ENCODE measurements at places on chromosomes 1 and 21.

DNA sequence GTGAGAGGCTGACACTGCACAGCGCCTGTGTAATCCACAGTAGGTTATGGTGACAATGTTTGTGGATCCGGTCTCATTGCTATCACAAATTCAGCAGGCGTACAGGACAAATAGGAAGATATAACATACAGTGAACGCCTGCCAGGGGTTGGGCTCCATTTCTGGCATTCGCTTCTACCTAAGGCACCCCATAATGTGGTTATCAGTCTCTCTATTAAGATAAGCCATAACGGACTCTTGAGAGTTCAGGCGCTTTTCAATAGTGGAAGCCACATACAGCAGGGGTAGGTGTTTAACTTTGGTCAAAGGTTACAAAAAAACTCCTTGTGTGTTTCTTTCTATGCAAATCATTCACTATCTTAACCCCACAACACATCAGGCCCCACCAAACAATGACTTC is 72.8 kb downstream of the SIPA1L2 start:
- H3K36me3 ChIP-seq = no peaks in the 10 kb centered on the region
- H3K4me3 ChIP-seq = no peak overlapping the region
- no peak overlapping the region for H3K27ac ChIP-seq

GRCh38 chr1:234163267-234163919 is 209.9 kb upstream of the COA6 start:
- H3K27me3 ChIP-seq = peaks cover 4% of the 10 kb centered on the region
- no peak overlapping the region for H3K4me3 ChIP-seq

- no peak overlapping the region for H3K4me3 ChIP-seq
- no peaks in the 10 kb centered on the region for H3K4me1 ChIP-seq
- H3K27ac ChIP-seq = no peak overlapping the region
- H3K27me3 ChIP-seq = peaks cover 11% of the 10 kb centered on the region
- no peak for DNase-seq
Measured at GRCh38 chr21:45050797-45051489, 23.4 kb upstream of the ADARB1 start.

DNA sequence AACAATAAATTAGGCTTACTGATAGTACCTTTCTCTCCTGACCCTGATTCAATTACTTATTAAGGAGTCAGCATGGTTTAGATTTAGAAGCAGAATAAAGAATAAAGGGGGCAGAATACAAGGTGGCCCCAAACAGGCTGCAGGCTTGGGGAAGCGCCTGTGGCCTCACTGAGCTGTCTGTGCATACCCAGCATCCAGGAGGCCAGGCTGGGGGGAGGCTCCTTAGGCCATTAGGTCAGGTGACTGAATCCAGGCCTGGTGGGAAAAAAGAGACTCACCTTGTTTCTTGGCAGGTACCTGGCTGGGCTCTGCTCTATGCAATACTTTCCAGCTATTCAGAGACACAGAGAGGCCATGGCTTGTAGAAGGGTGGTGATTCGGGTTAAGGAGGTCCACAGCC is 38.8 kb downstream of the PGBD5 start:
- H3K36me3 ChIP-seq = no peaks in the 10 kb centered on the region
- H3K27me3 ChIP-seq = peaks cover 6% of the 10 kb centered on the region
- DNase-seq = no peak
- H3K4me1 ChIP-seq = no peaks in the 10 kb centered on the region
- no peak overlapping the region for H3K27ac ChIP-seq
- no peak overlapping the region for H3K4me3 ChIP-seq

- H3K27ac ChIP-seq = no peak overlapping the region
- no peaks in the 10 kb centered on the region for H3K4me1 ChIP-seq
- no peak overlapping the region for H3K4me3 ChIP-seq
- no peaks in the 10 kb centered on the region for H3K36me3 ChIP-seq
Measured at GRCh38 chr1:4404854-4405590, 249.4 kb upstream of the AJAP1 start.

DNA sequence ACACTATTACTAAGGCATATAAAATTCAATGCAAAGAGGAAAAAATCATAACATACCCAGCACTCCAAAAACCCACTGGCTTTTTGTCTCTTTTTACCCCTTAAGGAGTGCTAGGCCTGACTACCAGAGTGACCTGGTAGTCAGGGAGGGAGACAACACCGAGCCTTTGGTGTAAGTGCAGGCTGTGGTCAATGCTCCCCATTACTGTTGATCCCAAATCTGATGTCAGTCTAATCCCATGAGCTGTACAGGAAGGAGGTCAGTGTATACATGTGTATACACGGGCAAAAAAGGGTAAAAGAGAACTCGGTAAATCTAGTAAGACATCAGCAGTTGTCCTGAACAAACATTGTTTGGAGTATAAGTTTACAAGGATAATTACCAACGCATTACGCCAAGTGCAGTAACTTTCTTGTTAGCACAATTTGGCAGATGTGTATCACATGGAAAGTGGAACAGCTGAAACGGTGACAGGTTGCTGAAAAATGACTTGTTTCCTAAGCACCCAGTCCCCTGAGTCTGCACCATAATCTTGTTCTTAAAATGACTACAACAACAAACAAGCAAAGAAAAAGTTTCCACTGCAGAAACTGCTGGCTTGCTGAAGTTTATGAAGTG is 217.9 kb downstream of the KCNH1 start:
- no peaks in the 10 kb centered on the region for H3K4me1 ChIP-seq
- H3K27me3 ChIP-seq = peaks cover 3% of the 10 kb centered on the region
- no peak for DNase-seq
- H3K36me3 ChIP-seq = no peaks in the 10 kb centered on the region

- no peak overlapping the region for H3K4me3 ChIP-seq
- H3K36me3 ChIP-seq = peaks cover 3% of the 10 kb centered on the region
- peaks cover 71% of the 10 kb centered on the region for H3K4me1 ChIP-seq
- no peaks in the 10 kb centered on the region for H3K27me3 ChIP-seq
Measured at GRCh38 chr1:101257500-101258325, 20.9 kb downstream of the S1PR1 start.

DNA sequence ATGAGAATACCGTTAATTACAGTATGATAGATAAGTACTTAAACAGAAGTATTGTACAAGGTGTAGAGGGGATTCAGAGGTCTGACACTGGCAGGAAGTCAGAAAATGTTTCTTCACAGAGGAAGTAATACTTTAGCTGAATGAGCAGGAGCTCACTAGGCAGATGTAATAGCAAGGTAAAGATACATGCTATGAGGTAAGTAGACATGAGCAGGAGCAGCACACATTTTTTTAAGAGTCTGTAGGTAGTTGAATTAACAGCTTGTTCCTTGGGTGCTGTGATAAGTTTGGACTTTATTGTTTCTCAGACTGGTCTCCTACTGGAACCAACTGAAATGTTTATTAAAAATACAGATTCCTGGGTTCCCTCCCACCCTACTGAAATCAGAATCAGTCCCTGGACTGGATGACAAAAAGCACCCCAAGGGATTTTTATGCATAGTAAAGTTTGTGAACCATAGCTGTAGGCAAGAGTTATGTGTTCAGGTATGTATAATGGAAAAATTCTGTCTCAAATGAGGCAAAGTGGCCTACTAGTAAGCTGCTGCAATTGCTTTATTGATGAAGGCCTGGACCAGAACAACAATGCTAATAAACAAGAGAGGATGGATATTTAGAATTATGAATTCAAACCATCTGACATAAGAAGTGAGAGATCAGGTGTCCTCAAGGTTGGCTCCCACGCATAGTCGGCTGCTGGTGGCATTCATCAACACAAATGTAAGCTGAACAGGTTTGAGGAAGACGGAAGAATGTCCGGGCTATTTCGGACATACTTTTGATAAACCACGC is 902 bp downstream of the AP4B1 start:
- peak overlapping the region; percentile 85 for H3K4me3 ChIP-seq
- no peaks in the 10 kb centered on the region for H3K27me3 ChIP-seq
- peaks cover 59% of the 10 kb centered on the region for H3K4me1 ChIP-seq

DNA sequence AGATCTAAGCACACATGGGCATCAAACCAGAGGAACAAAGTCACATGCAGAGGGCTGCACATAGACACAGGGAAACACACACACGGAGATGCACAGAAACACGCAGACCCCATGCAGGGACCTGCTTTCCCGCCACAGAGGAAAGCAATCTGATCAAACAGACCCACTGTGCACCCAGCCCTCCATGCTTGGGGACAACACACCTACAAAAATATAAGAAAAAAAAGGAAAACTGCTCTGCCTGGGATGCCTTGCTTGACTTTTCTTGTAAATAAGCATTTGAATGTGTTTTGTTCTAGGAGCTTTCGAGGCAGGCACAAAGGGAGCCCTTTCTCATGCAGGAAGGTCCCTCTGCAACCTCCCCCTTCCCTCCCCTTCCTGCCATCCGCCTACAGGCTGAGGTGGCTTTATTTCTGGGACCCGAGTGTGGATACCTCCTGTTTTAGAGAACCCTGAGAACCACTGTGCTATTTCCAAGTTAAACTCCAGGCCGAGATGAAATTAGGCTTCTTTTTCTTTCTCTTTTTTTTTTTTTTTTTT is 3.5 kb upstream of the ICMT start:
- no peak overlapping the region for H3K4me3 ChIP-seq
- no peak for DNase-seq
- H3K27me3 ChIP-seq = peaks cover 33% of the 10 kb centered on the region
- no peak overlapping the region for H3K27ac ChIP-seq
- H3K4me1 ChIP-seq = peaks cover 11% of the 10 kb centered on the region

DNA sequence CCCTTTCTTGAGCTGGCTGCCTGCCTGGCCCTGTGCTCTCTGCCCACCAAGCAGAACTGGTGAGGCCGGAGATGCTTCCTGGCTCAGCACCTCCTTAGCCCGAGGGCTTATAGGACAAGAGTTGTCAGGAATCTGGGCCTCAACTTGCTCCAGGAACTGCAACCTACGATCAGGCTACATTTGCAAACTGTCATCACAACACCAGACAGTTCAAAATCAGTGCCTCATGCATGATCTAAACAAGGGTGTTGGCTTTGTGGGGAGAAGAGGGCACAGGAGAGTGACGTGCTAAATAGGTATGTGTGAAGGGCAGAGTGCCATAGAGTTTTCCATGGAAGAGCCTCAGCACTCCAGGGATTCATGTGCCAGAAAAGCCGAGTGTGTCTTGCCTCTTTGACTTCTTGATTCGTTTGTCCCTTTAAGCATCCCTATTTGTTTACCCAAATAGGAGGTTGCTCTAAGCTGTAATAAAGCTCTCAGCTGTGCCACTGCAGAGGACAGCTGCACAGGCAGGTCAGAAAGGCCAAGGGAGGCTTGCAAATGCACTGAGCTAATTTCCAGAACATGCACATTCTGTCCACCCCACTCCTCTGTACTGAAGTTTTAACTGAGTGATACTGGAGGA is 30.2 kb upstream of the NEK2 start:
- no peak overlapping the region for H3K4me3 ChIP-seq
- DNase-seq = no peak
- no peaks in the 10 kb centered on the region for H3K27me3 ChIP-seq
- no peaks in the 10 kb centered on the region for H3K4me1 ChIP-seq

GRCh38 chr1:153292185-153292584 is 20.6 kb downstream of the PGLYRP3 start:
- H3K27me3 ChIP-seq = peaks cover 3% of the 10 kb centered on the region
- no peaks in the 10 kb centered on the region for H3K36me3 ChIP-seq
- no peak for DNase-seq
- peaks cover 30% of the 10 kb centered on the region for H3K4me1 ChIP-seq
- H3K27ac ChIP-seq = no peak overlapping the region

- no peak for DNase-seq
- peak overlapping the region; percentile 58 for H3K27ac ChIP-seq
- peaks cover 10% of the 10 kb centered on the region for H3K4me1 ChIP-seq
Measured at GRCh38 chr1:50491142-50491541, 67.9 kb upstream of the DMRTA2 start.

DNA sequence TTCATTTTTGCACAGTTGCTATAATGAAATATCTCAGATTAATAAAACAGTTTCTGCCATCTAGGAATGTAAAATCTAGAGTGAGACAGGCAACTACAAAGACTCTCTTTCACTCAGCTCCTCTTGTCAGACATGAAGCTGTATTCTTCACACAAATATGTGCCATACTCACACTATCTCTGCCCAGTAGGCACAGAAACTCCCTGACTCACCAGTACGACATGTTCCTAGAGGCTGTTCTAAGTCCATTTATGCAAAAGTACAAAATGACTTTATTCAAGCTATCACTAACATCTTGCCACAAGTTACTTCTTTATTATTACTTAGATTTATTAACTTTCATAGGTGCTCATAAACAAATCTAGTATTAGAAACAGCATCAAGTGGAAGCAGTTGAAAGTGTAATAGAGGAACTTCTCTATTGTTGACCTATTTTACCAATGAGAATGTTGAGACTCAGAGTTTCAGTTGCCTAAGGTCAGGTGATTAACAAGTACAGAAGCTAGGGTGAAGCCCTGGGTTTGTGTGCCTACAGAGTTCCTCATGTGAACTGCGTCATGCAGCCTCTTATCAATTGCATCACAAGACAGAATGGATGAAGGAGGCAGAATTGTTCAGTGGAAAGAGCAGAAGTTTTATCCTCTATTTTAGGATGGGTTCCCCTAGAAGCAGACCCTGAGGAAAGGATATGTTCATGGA is 98.9 kb downstream of the RGS2 start:
- H3K4me3 ChIP-seq = no peak overlapping the region
- H3K4me1 ChIP-seq = peaks cover 6% of the 10 kb centered on the region
- H3K36me3 ChIP-seq = no peaks in the 10 kb centered on the region
- no peak for DNase-seq
- H3K27ac ChIP-seq = no peak overlapping the region

- peaks cover 4% of the 10 kb centered on the region for H3K36me3 ChIP-seq
- H3K4me1 ChIP-seq = peaks cover 10% of the 10 kb centered on the region
- no peak overlapping the region for H3K27ac ChIP-seq
- DNase-seq = no peak
- H3K27me3 ChIP-seq = no peaks in the 10 kb centered on the region
- H3K4me3 ChIP-seq = no peak overlapping the region
Measured at GRCh38 chr1:23401313-23401712, 23.2 kb downstream of the TCEA3 start.

DNA sequence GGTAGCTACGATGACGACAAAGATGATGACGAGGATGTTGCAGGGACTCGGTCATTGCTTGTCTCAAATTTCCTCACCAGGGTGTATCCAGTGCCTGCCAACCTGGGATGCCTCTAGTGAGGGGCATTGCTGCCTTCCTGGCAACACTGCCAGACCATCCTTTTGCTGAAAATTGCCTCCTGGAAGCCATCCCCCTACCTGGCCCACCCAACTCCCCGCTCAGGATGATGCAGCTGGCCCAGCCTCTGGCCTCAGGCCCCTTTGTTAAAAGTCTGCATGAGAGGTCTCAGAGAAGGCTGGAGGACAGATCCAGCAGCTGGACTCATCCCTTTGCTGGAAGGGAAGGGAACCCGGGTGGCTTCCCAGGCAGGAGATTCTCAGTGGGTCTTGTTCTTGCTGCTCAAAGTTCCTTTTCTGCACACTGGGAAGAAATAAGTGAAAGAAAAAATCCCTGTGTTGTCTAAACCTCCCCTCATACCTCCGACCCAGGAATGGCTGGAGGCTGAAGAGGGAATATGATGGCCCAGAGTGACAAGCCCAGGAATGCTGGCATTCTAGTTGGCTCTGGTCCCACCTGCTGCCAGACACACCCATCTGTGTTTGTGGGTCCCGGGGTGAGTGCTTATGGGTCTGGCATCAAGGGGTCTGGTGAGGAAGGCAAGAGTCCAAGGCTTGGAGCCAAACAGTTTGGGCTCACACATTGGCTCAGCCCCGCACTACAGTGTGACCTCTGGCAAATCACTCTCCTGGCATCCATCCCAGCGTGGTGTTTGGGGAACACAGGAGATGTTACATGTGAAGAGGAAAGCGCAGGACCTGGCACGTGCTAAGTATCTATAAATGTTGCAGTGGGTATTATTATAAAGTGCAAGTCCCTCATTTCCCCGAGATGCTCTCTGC is 6.7 kb upstream of the FNDC5 start:
- no peak overlapping the region for H3K27ac ChIP-seq
- no peaks in the 10 kb centered on the region for H3K36me3 ChIP-seq
- H3K27me3 ChIP-seq = peaks cover 28% of the 10 kb centered on the region
- H3K4me1 ChIP-seq = no peaks in the 10 kb centered on the region
- H3K4me3 ChIP-seq = no peak overlapping the region

All from activated CD4-positive, alpha-beta T cell treated with anti-CD3 and anti-CD28 coated beads for 36 hours (primary cell).